NCI-H1092 (cell line): ENCODE measurements at places on chromosomes 1 and 21.

DNA sequence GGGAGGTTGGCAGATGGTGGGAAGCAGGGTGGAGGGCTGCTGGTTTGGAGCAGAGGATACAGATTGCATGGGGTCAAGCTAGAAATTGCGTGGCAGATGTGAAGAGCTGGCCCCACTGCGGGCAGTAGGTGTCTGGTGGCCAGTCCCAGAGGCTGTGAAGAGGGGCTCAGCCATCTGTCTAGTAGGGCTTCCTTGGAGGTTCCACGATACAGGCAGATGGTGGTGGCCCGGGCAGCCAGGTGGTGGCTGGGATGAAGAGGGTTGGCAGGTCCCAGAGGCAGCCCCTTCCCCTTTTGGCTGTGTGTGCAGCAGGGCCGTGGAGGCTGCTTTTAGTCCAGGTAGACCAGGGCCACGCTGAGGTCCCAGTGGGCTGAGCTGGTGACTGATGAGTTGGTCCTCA lies 16.6 kb downstream of the PSEN2 start:
- DNase-seq = no peak

DNA sequence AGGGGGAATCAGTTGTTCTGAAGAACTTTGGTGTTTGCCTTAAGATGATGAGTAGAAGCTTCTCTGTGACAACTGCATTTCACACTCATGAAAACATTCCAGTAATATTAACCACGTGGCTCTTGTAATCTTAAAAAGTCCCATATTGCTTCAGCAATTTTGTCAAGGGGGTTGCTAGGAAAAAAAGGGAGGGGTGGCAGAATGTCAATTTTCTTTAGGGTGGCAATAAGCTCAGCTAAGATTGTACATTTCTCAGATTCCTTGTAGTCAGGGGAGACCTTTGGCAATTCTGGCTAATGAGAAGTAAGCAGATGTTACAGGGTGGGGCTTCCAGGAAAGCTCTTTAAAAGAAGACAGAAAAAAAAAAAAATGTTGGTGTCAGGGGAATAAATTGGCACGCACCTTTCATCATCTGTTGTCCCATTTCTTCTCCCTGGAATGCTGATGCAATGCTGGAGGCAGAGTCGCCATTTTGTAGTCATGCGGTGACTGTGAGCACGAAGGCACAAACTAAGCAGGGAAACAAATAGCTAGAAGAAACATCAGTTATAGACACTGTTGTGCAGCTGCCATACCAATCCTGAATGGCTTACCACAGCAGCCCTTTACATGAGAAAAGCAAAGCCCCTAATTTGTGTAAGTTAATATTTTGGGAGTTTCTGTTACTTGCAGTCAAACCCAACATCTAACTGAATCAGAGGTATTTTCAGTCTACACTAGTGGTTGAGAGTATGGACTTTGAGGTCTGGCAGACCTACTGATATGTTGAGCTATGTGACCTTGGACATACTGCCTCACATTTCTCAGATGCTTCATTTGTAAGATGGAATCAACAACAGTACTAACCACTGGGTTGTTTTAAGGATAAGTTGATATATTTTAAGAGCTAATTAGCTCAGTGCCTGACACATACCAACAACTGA lies 56.1 kb upstream of the MRPS6 start:
- DNase-seq = no peak

DNA sequence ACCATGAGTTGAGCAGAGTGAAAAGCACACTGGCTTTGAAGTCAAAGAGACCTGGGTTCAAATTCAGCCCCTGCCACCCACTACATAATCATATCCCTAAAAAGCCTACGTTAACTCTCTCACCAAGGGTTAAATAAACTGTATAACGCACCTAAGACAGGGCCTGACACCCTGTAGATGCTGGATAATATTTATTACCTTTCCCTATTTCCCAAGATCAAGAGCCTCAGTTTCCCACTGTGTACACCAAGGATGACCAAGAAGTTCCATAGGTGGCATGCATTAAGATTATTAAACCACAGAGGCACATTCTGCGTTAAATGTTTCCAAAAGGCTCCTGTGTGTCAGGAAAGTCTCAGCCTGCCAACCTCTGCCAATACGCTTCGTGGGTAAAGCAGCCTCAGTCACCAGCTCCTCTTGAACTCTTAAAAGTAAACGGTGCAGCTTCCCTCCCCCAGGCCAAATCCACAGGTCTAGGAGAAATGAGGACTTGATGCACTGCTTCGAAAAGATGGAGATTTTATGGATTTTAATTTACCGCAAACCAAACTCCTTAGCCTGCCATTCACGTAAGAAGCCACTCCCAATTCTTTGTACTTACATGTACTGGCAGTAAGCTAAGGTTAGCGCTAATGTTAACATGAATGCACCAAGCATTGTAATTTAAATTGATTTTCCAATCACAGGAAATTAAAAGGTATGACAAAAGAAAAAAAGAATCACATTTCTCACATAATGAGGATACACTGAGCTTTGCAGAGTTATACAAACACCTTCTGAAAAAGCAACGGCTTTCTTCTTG lies 2.6 kb downstream of the USP24 start:
- DNase-seq = no peak

GRCh38 chr1:156076609-156077429 lies 5.4 kb downstream of the MEX3A start:
- no peak for DNase-seq
